Astrocyte of the cerebellum (primary cell): ENCODE measurements at places on chromosomes 12 and 14.

DNA sequence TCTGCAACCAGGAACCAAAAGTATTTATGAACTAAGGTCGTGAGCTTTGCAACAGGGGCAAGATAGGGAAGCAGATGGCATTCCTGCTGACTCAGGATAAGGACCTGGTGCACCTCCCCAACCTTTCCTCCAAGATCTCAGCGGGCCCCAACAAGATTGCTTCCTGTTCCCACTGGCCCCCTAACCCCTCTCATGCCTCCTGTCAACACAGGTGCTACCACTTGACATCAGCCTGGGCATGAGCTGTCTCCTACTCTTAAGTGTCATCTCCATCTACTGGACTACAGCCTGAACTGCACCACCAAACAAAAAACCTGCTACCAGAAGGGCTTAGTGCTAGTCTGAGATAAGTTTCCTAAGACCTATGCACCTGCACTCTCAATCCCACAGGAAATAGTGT, 32.7 kb downstream of the MED6 start:
- no peak for DNase-seq

GRCh38 chr12:104855599-104855998, 102.5 kb downstream of the SLC41A2 start:
- no peak for DNase-seq

DNA sequence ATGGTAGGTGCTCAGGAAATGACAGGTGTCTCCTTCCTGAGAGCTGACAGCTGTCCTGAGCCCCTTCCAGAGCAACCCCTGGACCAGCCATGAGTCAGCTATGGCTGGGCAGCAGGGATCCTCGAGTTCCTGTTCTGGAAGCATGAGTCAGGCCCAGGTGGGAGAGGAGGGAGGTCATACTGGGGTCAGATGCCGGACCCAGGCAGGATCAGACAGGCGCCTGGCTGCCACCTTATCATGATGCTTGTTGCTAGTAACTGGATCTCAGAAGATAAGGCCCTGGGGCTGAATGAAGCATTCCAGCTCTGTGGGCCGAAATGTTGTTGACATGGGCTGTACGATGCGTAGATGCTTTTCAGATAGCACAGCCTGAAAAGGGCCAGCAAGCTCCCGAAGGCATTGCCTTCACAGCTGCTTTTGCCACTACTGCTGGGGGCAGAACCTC, 17.4 kb upstream of the KRT7 start:
- DNase-seq, result no peak

DNA sequence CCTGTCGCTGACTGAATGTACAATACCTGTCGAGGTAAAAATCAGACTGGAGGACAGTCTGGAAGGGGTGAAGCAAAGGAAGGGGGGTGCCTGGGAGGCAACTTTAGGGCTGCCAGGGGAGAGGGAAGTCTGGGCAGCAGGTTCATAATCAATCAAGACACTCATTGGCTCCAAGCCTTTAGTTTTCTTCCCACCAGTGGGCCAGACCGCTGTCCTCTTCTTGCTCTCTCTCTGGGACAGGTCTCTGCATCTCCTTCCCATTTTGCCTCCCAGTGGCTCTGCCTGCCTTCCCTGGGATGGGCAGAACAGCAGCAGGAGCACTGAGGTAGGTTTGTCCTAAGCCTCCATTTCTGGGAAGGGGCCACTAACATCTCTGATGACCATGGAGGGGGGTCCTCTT, 206.5 kb downstream of the TTC8 start:
- DNase-seq, result no peak
